Sigmoid colon (tissue), 7 donors: ENCODE measurements at places on chromosomes 11 and 22. TPM values are rescaled to one million over a fixed set of nuclear protein-coding genes. Genes with fewer than 3 reads are reported as not detected.

- DNase-seq: peak; percentile 85
Observed at GRCh38 chr22:21646608-21647590, 4.8 kb downstream of the SDF2L1 start.

DNA sequence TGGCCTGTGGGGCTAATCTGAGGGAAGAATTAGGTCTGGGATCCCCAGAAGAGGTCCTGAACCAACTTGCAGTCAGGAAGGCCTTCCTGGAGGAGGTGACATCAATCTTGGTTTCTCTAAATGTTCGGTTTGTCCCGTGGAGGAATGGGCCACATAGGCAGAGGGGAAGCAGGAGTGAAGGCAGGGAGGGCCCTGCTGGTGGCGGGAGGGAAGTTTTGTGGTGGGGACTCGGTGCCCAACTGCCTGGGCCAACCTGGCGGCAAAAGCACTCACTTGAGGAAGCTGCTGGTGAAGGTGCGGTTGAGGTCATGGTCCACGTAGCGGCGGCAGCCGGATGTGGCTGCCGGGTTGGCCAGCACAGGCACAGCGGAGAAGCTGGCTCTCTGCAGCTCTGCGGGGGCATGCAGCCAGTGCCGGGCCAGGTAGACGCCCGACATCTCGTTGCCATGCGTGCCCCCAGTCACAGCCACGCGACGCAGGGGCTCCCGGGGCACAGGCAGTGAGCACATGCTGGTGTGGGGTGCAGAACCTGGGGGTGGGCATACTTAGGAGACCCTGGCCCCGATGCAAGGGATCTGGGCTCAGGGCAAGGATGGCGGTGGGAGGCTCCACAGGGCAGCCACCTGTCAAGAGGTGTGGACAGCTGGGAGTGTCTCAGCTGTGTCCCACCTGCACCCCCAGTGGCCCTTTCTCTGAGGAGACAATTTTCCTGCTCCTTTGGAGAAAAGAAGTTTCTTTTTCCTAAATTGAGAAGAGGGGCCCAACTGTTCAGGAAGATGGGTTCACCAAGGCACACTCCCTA lies 3.8 kb downstream of the ACY3 start:
- DNase-seq: no peak

IL17REL gene
- total RNA-seq: not detected

FIBIN gene
- 54.6 TPM for total RNA-seq

ANGPTL5 gene
- not detected for total RNA-seq

HEPN1 gene
- total RNA-seq: not detected

DNA sequence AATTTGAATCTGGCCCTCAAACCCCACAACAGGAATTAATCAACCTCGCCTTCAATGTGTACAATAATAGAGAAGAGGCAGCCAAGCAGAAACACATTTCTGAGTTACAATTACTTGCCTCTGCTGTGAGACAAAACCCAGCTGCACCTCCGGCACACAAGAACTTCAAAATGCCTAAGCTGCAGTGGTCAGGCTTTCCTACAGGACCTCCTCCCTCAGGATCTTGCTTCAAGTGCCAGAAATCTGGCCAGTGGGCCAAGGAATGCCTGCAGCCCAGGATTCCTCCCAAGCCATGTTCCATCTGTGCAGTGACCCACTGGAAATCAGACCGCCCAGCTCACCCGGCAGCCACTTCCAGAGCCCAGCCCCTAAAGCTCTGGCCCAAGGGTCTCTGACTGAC lies 3.4 kb upstream of the NDUFC2 start:
- DNase-seq: no peak

- DNase-seq: no peak
Observed at GRCh38 chr11:103898577-103899336, 137.7 kb upstream of the DDI1 start.

TRIM49 gene
- total RNA-seq: not detected

OR5T3 gene
- total RNA-seq: not detected

DNA sequence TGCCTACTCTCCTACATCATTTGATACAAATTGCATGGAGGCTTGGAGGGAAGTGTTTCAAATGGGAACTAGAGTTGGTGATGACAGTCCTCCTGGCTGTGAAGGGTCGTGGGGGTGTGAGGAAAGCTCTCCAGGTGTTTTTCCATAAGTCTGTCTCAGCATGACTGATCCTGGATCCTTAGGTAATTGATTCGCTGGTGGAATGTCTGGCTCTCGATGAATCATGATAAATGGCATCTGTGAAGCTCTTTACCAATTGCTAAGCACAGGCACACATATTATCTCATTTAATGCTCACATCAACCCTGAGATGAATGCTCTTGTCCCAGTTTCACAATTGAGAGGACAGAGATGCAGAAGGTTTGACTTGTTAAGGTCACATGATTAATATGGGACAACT lies 107.5 kb downstream of the PKNOX2 start:
- DNase-seq: no peak

- DNase-seq: no peak
Observed at GRCh38 chr11:11860103-11860979, 18.6 kb downstream of the USP47 start.

GRCh38 chr11:41256041-41256440 lies 203.4 kb downstream of the LRRC4C start:
- no peak for DNase-seq

DNA sequence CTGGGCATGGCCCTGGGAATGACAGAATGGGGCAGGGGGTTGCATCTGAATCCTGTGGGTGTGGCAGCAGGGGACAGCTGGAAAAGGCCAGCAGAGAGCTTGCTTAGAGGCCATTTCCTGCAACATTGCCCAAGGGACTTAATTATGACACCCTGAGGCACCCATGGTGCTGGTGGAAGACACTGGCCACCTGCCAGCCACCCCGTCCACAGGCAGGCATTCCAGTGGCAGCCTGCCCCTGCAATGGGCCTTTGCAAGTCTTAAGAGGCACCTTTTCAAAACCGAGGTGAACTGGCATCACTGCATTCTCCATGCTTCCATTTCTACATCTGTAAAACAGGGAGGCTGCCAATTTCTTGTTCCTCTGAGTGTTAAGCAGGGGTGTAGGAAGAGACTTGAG lies 21.6 kb upstream of the SUSD2 start:
- no peak for DNase-seq

EWSR1 gene
- total RNA-seq: 233 TPM

GRCh38 chr11:15835788-15836411 lies 520.4 kb downstream of the SOX6 start:
- peak; percentile 83 for DNase-seq

DNA sequence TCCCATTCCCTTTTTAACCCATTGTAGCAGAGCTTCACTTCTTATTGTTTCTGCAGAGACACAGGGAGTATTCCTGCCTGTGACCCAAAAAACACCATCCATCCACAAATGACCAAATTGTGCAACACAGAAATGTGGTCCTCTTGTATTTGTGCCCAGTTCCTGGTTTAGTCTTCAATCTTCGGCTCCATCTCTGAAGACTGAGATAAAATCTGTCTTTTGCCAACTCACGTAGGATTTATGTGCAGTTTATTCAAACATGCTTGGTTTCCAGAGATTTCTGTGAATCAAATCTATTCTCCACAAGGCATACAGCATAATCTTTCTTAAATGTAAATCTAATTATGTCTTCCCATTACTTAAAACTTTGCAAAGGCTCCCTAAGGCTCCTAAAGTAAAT lies 307.0 kb downstream of the AASDHPPT start:
- DNase-seq: no peak

DNA sequence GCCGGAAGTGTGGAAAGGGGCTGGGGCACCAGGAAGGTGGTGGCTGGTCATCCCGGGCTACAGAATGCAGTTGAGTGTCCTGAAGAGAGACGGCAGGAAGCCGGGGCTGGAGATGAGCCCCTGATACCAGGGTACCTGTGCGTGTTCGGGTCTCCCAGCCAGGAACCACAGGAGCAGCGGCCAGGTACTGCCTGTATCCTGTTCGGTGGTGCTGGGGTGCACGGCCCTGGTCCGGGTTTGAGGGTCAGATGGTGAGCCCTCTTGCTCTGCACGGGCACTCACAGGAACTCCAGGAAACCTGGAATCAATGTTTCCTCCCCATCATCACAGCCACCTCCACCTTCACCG lies 253.1 kb upstream of the B3GAT1 start:
- peak; percentile 58 for DNase-seq

MS4A12 gene
- total RNA-seq: not detected

CHADL gene
- total RNA-seq: 16.2 TPM

- DNase-seq: no peak
Observed at GRCh38 chr22:33654173-33654895, 265.9 kb downstream of the LARGE1 start.

GRCh38 chr11:111456086-111456858 lies 55.9 kb downstream of the BTG4 start:
- no peak for DNase-seq

MMP8 gene
- total RNA-seq: not detected

DNA sequence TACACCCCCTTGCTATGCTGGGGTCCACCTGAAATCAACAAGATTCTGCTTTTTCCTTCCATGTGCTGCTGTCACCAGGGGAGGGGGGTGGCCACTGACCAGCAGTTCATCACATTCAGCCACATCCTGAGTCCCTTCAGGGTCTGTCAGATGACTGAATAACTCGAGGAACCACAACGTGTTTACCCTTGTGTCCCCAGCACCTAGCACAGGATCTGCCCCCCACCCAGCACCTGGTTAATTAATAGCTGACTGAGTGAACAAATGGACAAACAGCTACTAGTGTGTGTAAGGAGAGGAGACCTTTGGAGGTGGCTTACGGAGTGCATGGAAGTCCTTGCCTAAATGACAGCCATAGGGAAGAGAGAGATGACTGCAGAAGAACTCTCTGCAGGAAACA lies 119.5 kb upstream of the NCAM1 start:
- no peak for DNase-seq
